ENCODE measurements at places on chromosomes 6 and 20.

DNA sequence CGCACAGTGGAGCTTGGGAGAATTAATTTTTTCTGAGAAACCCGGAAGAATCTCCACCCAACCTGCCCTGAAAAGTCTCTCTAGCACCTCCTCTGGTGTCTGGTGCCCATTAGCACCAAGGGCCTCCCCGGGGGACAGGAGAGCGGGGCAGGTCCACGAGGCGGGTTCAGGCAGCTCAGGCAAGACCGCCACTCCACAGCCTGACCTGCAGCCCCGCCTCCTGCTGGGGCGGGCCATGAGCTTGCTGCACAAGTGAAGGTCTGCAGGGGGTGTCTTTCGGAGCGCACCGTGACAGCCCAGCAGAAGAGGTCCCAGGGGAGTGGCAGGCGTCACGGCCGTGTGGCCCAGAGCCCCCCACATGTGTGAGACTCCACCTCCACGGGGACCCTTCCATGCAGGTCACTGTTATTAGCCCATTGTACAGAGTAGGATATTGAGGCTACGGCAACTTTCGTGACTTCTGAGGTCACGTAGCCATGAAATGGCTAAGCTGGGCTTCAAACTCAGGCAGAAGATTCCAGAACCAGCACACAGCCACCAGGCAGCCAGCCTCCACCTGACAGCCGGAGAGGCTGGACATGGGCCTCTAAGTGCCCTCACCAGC, 63.9 kb upstream of the SLCO4A1 start:
- DNase-seq = peak; percentile 52

DNA sequence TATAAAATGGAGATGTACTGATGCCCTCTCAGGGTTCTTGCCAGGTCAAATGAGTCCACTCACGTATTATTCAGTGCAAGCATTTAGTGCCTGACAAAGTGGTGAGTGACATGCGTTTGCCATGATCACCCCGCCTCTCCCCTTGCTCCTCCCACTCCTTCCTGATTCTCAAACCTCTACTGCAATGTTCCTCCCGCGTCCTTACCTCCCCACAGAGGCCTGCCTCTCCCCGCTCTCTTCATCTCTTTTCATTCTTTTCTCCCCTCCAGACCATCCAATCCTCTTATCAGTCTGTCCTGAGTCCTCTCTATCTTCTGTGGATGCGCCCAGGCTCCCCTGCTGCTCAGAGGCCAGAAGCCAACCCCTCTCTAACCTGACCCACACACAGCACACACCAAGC, 40.7 kb downstream of the KCNK5 start:
- DNase-seq = peak; percentile 56

DNA sequence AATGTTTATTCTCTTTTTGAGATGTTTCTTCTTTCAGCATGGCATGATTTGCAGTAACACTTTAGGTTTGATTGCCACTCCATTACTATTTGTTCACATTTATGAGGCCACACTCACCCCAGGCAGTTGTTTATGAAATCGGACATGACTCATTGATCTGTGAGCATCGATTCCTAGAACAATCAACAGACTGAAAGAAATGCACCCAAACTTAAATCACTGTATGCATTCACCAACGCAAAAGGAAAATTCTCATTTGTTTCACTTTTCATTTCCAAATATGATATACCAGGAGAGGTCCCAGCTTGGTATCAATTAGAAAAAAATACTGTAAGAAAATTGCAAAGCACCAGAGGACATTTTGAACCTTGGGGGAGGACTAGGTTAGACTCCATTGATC, 5.4 kb upstream of the GJA10 start:
- DNase-seq = no peak

DNA sequence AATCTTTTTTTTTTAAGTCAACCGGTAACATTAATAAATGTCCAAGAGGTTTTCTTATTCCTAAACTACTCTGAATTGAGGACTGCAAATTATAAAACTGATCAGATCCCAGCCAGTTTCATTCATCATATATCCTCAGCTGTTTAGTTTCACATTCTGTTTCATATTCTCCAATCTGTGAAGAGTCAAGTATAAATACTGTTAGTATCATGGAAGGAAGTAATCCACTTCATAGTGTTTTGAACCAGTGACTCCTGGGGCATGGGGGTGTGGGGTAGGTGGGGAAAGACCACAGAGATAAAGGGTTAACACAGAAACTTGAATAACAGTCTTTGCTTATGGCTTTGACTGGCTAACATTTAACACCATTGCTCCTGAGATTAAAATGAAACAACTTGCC, 69.9 kb downstream of the FYN start:
- no peak for DNase-seq

GRCh38 chr6:160261991-160262680, 3.5 kb upstream of the SLC22A2 start:
- peak; percentile 46 for DNase-seq

DNA sequence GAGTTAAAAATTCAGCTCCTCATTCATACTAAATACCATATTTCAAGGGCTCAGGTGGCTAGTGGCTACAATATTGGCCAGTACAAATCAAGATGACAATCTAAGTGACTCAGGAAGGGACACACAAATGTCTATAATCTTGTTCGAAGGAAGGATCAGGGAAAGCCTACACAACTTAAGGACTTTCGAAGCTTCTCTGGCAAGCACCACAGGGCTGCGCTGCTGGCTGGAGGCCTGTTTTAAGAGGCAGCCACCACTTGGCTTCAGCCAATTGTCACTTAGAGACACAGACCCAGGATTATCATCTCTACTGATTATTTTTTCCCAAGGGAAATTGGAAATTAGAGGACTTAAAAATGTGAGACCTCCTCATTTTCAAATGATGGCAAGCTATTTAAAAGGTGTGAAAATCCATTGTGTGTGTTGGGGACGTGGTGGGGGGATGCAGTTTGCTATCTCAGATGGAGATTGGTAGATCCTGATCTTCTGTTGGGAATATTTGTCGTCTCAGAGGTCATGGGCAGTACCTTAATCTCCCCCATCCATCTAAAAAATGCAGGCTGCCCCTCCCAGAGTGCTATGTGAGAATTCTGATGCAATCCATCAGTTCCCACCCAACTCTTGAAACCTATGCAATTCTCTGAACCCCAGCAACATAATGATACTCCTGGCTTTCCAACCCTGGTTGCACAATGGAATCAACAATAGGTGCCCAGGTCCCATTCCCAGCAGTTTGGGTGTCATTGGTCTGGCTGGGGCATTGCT, 11.3 kb downstream of the ARHGAP40 start:
- DNase-seq = peak; percentile 21

DNA sequence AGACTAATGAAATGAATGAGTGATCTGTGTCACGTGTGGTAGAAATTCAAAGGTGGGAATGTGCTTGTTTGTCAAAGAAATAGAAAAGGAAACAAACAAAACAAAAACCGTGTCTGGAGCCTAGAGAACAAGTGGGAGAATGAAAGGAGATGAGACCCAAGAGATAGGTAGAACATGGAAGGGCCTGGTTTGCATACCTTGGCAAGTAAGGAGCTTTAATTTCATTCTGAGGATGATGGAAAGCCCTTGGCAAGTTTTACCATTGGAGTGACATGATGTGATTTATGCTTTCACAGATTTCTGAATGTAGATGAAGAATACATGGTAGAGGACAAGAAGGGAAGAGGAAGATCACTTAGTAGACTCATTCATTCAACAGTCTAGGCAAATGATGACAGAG, 26.8 kb upstream of the PRDM1 start:
- no peak for DNase-seq

DNA sequence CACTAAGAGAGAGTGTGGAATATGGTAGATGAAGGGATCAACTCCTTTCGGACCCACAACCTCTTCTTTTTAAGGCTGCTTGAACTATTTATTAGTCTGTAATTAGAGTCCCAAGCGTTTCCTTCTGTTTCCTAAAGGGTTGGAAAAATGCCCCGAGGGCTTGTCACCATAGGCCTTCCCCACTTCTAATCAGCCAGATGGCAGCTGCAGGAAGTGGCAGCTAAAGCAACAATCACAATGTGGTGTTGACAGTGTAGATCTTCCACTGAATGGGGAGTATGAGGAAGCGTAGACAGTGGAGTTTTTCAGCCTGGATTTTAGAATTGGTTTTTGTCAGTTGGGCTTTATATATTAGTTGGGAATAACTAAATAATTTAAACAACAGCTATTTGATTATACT, 40.6 kb downstream of the SLC35D3 start:
- DNase-seq = no peak

DNA sequence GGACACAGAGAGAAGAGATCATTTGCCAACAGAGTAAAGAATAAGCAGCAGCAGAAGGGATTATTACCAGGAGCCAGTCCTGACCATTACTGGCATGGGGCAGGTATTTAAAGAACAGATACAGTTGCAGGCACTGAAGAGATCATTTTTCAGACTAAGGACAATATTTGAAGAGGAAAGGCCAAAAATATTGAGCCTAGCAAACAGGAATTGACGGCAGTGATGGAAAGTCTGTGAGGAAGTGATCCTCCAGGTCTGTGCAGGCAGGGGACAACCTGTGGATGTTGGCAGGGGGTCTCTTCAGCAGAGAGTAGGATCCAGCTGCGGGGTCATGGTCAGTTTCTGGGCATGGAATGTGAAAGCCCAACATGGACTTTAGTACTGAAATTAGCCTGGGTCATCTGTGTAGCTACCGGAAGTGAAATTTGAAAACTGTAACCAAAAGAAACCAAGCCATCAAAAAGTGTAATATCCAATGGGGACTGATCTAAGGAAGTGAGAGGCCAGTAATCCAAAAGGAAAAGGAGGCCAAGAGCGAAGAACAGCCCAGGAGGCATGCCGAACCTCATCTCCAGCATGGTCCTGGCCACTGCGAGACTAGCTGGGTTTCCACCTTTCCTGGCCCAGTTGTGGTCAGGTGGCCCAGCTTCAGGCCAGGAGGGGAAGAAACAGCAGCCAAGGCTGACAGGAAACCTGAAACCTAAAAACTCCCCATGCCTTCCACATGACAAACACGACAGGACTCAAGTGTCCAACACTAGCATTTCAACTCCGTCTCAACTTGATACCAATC, 115.1 kb upstream of the TNFAIP3 start:
- DNase-seq = no peak

- DNase-seq = no peak
These were observed 20.2 kb downstream of the NTSR1 start for GRCh38 chr20:62728781-62729300.

GRCh38 chr6:17985934-17986655, 1.3 kb downstream of the KIF13A start:
- no peak for DNase-seq

- no peak for DNase-seq
These were observed 59.6 kb downstream of the OLIG3 start for GRCh38 chr6:137434640-137435039.

GRCh38 chr6:115945306-115945705, 115.4 kb downstream of the FRK start:
- no peak for DNase-seq

DNA sequence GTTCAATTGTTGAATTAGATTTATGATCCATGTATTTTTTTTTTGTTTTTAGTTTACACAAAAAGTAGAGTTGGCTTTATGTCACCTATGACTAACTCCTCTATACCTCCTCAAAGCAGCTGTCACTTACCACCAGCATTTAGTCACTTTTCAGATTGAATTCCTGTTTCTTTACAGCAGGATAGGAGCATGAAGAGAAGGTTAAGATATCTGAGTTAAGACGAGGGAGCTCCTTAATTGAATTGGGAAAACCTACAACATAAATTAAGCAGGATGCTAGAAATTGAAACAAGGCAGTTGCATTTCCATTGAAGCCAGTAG, 237.2 kb downstream of the FARS2 start:
- DNase-seq = no peak

- no peak for DNase-seq
These were observed 16.5 kb upstream of the MLIP start for GRCh38 chr6:54094786-54095185.

GRCh38 chr6:138817799-138818198, 21.9 kb downstream of the ECT2L start:
- peak; percentile 11 for DNase-seq

DNA sequence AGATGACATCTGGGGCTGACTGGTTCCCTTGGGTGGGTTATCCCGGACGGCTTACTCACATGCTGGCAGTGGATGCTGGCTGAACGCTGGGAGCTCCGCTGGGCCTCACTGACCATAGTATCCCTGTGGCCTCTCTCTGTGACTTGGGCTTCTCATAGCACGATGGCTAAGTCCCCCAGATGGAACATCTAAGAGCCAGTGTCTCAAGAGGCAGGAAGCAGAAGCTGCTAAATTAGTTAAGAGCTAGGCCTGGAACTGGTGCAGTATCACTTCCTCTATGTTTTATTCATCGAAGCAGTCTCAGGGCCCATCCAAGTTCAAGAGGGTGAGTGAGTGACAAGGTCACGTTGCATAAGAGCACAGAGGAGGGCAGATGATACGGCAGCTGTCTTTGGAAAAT, 116.5 kb upstream of the LAMP5 start:
- DNase-seq = no peak

- DNase-seq = no peak
These were observed 5.1 kb upstream of the POPDC3 start for GRCh38 chr6:105184921-105185320.

GRCh38 chr6:30939473-30939872, 1.3 kb upstream of the MUCL3 start:
- DNase-seq = no peak

DNA sequence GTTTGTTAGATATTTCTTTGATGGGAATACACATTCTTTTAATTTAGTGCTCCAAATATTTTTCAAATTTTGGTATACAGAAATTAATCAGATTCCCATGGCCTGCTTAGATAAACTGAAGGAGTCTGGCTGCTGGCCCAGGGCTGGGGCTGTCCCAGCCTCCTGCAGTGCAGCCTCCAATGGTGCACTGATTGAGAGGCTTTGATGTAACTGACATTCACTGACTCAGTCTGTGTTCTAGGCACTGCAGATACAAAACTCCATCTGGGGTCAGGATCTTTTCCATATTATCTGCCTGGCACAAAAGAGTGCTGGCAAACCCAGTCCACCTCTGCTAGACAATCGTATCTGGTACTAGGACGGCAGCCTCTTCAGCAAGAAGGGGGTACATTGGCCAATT, 64.8 kb downstream of the GRIK2 start:
- no peak for DNase-seq

GRCh38 chr6:96907498-96907897, 9.8 kb upstream of the NDUFAF4 start:
- no peak for DNase-seq

- no peak for DNase-seq
These were observed 105.3 kb downstream of the CEBPB start for GRCh38 chr20:50295762-50296449.

GRCh38 chr20:53815509-53815908, 221.9 kb upstream of the ZNF217 start:
- no peak for DNase-seq

DNA sequence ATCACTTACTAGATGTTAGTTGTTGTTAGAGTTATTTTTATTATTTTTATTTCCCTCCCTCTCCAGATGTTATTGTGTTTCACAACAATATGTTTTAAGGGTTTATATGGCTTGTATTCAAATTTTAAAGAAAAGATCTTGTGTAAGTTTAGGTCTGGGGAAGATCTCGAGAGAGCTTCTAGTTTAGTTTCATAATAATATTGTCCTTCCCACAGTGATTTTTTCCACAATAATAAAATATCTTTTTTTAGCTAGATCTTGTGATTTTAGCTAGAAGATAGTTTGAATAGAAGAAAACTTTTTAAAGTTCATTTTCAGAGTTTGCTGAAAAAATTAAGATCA, 55.0 kb downstream of the ADGRG6 start:
- no peak for DNase-seq
